Parietal lobe (tissue), 2 donors: ENCODE measurements at places on chromosomes 5 and 9. TPM values are rescaled to one million over a fixed set of nuclear protein-coding genes. Genes with fewer than 3 reads are reported as not detected.

NCBP1 gene
- total RNA-seq, result 68.9 TPM

FOXD4 gene
- 0.31 TPM for total RNA-seq

ZNF483 gene
- total RNA-seq, result 45.7 TPM

IL7R gene
- 0.63 TPM for total RNA-seq

LCN9 gene
- total RNA-seq, result not detected

ADAM19 gene
- total RNA-seq, result 16.6 TPM

IL4 gene
- not detected for total RNA-seq

TARS1 gene
- 59.5 TPM for total RNA-seq

MAMDC4 gene
- 11.3 TPM for total RNA-seq

UQCRQ gene
- total RNA-seq, result 93.9 TPM

ZNF454 gene
- 25.4 TPM for total RNA-seq

TCF7 gene
- total RNA-seq, result 1.6 TPM

SEMA6A gene
- total RNA-seq, result 71.4 TPM

LCN15 gene
- not detected for total RNA-seq

ADRB2 gene
- total RNA-seq, result 0.94 TPM

ADAMTSL1 gene
- 44.1 TPM for total RNA-seq

FAM120A gene
- total RNA-seq, result 81.1 TPM

EPB41L4B gene
- 3.4 TPM for total RNA-seq

LPCAT1 gene
- total RNA-seq, result 98.3 TPM

DDX4 gene
- 0.31 TPM for total RNA-seq

WWC1 gene
- total RNA-seq, result 77.0 TPM

CDH6 gene
- total RNA-seq, result 52.0 TPM

CSF2 gene
- total RNA-seq, result not detected

CAMK2A gene
- 13.8 TPM for total RNA-seq

AK3 gene
- total RNA-seq, result 36.0 TPM

DBH gene
- not detected for total RNA-seq

GLT6D1 gene
- not detected for total RNA-seq

CTNND2 gene
- 136 TPM for total RNA-seq

TRIP13 gene
- 8.1 TPM for total RNA-seq

TMEM215 gene
- total RNA-seq, result 0.31 TPM

SPINK6 gene
- total RNA-seq, result not detected

MUSK gene
- total RNA-seq, result 0.31 TPM

IL3 gene
- total RNA-seq, result not detected

PCDHA11 gene
- total RNA-seq, result 80.4 TPM

ZNF658 gene
- total RNA-seq, result 22.8 TPM

TRIM14 gene
- 4.4 TPM for total RNA-seq

IL5 gene
- not detected for total RNA-seq

PTGS1 gene
- total RNA-seq, result 0.31 TPM

PRKAA1 gene
- 78.3 TPM for total RNA-seq

PCDHGB5 gene
- 41.6 TPM for total RNA-seq

FGF18 gene
- 0.63 TPM for total RNA-seq

PCDHGA6 gene
- 29.1 TPM for total RNA-seq

C5orf58 gene
- total RNA-seq, result not detected

PTPRD gene
- 658 TPM for total RNA-seq

STC2 gene
- 1.9 TPM for total RNA-seq

PCDHA8 gene
- 25.7 TPM for total RNA-seq

MATR3 gene
- 743 TPM for total RNA-seq

LCN1 gene
- total RNA-seq, result not detected

CARD9 gene
- 0.63 TPM for total RNA-seq

TEX48 gene
- total RNA-seq, result not detected

WDR31 gene
- total RNA-seq, result 2.8 TPM

PCDHGA7 gene
- total RNA-seq, result 23.8 TPM

ACSL6 gene
- 69.5 TPM for total RNA-seq

WHRN gene
- total RNA-seq, result 1.9 TPM

ANKRD34B gene
- total RNA-seq, result 0.31 TPM

PFN3 gene
- 1.6 TPM for total RNA-seq

FRMD3 gene
- total RNA-seq, result 38.2 TPM

C1QTNF2 gene
- total RNA-seq, result 3.4 TPM
